ENCODE measurements at places on chromosomes 16 and 17.
A peak's percentile ranks its signal among the peaks of the same experiment; 100 is the strongest.

DNA sequence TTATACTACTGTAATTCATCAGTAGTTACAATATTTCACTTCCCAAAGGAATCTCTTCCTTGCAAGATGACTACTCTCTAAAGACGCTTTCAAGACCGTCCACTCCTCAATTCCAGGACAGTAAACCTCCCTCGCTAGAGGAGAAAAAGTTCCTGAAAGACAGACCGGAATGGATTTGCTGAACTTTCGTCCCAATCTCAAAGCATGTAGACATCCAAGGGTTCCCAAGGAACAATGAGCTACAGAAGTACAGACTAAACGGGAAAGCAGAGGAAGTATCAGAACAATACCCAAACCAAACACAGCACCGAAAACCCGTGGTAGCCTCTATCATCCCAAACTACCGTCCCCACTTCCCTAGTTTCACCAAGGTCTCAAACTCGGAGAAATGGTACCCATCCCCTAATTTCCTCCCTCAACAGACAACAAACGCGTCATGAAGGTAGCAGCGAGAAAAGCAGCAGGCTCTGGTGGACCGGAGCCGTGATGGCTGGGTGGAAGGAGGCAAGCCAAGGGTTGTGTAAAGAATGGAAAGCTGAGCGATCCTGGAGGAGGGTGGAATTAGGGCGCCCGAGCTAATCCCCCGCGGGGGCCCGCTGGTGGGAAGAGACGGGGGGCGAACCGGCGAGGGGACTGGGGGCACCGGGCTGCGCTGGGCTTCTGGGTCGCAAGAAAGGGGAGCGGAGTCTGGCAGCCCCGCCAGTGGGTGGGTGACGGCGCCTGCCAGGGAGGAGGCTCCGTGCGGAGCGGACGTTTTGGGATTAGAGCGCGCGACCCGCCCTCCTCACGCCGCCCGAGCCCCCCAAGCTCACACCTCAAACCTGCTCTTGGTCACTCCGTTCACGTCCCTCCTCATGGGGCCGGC lies 647 bp downstream of the FBXL20 start:
- DNase-seq = peak; percentile 6

DNA sequence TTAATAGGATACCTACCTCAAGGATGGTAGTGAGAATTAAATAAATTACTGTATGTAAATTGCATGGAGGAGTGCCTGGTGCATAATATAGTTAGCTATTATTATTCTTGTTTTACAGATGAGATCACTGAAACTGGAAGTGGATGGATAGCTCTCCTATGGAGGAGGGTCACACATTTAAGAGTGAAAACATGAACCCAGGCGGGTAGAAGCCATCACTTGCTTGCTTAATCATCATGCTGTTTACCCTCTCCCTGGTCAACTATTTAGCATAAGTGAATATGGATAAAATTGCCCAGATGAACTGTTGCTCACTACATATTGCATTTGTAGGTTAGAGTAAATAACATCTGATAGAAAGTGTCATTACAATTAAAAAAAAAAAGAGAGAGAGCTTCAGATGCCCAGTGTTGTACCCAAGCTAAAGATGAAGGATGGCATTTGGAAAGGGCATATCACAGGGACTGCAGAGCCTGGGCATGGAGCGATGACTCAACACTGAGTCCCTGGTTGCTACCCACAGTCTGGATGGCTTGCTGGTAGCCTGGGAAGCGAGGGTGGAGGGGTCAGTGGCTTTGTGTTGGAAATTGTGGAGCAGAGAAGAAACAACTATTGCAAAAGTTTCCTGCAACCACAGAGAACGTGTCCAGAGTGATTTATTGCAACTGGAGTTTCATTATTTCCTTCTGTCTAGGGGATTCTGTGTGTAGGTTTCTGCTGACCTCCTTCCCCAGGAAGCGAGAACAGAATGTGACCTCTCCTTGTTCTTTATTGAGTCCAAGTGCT lies 414.4 kb downstream of the SHISA9 start:
- DNase-seq = no peak

- no peak for DNase-seq
Observed at GRCh38 chr17:8283356-8283755, 5.1 kb upstream of the RANGRF start.

- no peak for DNase-seq
Observed at GRCh38 chr16:84557504-84557903, 53.0 kb upstream of the MEAK7 start.

GRCh38 chr16:7763111-7763510 lies 430.5 kb downstream of the RBFOX1 start:
- DNase-seq = no peak

- no peak for DNase-seq
Observed at GRCh38 chr17:72651988-72652387, 440.5 kb downstream of the SLC39A11 start.

GRCh38 chr17:76532072-76532651 lies 5.3 kb downstream of the CYGB start:
- no peak for DNase-seq

GRCh38 chr17:63646488-63646806 lies 24.2 kb downstream of the MAP3K3 start:
- no peak for DNase-seq

DNA sequence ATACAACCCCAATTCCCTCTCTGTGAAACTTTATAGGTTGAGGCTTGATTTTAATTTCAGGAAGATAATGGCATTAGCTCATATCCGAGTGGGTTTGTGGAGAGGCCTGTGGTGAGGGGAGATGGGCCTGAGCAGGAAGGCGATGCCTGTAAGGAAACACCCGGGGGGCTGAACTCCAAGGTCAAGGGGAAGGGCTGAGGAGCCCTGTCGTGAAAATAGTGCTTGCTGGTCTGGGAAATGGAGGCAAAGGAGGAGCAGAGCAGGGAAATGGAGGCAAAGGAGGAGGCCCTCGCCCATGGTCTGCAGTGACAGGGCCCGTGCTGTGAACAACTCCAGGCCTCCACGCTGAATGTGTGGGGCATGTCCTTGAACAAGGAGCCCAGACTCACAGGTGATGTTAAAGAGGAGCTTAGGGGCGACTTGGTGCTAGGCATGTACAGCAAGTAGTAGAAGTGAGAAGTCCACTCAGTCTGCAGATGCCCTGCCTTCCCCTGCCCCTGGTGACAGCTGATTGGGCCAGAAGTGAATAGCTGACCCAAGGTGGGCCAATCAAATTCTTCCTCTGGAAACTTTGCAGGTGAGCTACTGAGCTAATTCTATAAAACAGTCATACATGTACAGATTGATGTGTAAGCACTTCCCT lies 38.1 kb downstream of the MRPS23 start:
- no peak for DNase-seq

DNA sequence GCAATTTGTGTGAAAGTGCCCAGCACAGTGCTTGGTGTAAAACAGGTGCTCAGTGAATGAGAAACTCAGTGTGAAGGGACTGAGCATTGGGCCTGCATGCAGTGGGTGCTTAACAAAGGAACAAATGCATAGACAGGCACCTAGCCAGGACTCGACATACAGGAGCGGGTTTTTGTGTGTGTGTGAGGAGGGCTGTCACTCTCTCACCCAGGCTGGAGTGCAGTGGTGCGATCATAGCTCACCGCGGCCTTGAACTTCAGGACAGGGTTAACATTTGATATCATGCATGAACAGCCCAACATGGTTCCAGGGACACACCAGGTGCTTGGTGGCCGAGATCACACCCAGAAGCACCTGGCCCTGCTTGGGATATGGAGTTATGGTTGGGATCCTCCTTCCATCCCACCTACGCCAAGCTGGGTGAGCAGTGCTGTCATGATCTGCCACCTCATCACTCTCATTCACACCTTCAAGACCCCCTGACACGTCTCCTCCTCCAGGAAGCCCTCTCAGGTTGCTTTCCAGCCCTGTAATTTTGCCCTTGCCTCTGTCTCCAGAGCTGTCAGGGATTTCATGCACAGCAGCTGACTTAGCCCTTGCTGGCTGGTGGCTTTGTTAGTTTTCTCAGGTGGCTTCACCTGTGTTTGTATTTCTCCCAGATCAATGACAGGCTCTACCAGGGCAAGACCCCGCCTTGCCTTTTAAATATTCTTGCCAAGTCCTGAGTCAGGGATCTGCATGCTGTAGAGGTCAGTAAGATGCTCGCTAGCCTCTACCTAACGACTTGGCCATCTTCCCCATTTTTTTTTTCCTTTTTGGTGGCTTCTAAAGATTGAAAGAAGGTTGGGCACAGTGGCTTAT lies 66.4 kb downstream of the OR1D5 start:
- DNase-seq = no peak
